Left colon (tissue), 2 donors: ENCODE measurements at places on chromosomes 1 and 21. TPM values are rescaled to one million over a fixed set of nuclear protein-coding genes. Genes with fewer than 3 reads are reported as not detected.

KCNE2 gene
- total RNA-seq, result not detected

MECR gene
- total RNA-seq, result 20.6 TPM

C1orf115 gene
- total RNA-seq, result 91.6 TPM

S100A16 gene
- total RNA-seq, result 231 TPM

SPRR2E gene
- not detected for total RNA-seq

OR2T34 gene
- total RNA-seq, result not detected

C1orf174 gene
- 17.1 TPM for total RNA-seq

OR6P1 gene
- not detected for total RNA-seq

FCRL4 gene
- total RNA-seq, result 0.28 TPM

LRRC39 gene
- total RNA-seq, result 0.40 TPM

AMY1A gene
- total RNA-seq, result not detected

SELE gene
- 0.21 TPM for total RNA-seq

CSTB gene
- total RNA-seq, result 74.4 TPM

SIK1 gene
- 8.0 TPM for total RNA-seq

GPR61 gene
- total RNA-seq, result not detected

LRRC53 gene
- not detected for total RNA-seq

GJA4 gene
- total RNA-seq, result 1.5 TPM

CD5L gene
- total RNA-seq, result 0.27 TPM

ZNF687 gene
- 27.7 TPM for total RNA-seq

DNAJC28 gene
- 2.5 TPM for total RNA-seq

PLCH2 gene
- 4.6 TPM for total RNA-seq

DPYD gene
- total RNA-seq, result 10.6 TPM

TCP10L gene
- not detected for total RNA-seq

TMEM269 gene
- total RNA-seq, result 1.6 TPM

PBXIP1 gene
- 33.4 TPM for total RNA-seq

HSPA6 gene
- 0.64 TPM for total RNA-seq

DLGAP3 gene
- 0.28 TPM for total RNA-seq

ADAMTS5 gene
- total RNA-seq, result 2.3 TPM

GABPB2 gene
- total RNA-seq, result 14.7 TPM

CCDC27 gene
- total RNA-seq, result not detected

SLC5A3 gene
- 14.6 TPM for total RNA-seq

CLDN8 gene
- total RNA-seq, result 89.0 TPM

GPATCH3 gene
- total RNA-seq, result 15.2 TPM

C8A gene
- total RNA-seq, result not detected

NFASC gene
- total RNA-seq, result 23.2 TPM

HRNR gene
- total RNA-seq, result not detected

SRRM1 gene
- total RNA-seq, result 115 TPM

TNNT2 gene
- 0.31 TPM for total RNA-seq

SGIP1 gene
- total RNA-seq, result 1.0 TPM

KRTAP7-1 gene
- not detected for total RNA-seq

GPR3 gene
- total RNA-seq, result not detected
